COR-L47 (cell line): ENCODE measurements at places on chromosomes 2 and 18.

GRCh38 chr18:51907687-51908597 is 432.1 kb upstream of the DCC start:
- DNase-seq: no peak

GRCh38 chr2:236787885-236788284 is 218.3 kb downstream of the ACKR3 start:
- DNase-seq: no peak

DNA sequence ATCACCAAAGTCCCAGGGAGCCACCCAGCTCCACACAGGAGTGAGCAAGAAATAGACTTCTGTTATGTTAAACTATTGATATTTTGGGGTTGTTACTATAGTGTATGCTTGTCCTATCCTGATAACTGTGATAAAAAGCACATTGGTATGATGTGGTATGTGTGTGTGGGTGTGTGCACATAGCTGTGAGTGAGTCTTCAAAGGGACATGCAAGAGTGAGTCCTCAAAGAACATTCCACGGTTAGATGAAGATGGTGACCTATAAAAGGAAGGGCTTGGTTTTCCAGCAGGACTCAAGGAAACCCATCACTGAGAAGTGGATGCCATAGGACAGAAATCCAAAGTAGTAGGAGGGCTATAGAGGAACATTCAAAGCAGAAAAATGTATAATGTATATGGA is 342.9 kb downstream of the TSN start:
- no peak for DNase-seq

DNA sequence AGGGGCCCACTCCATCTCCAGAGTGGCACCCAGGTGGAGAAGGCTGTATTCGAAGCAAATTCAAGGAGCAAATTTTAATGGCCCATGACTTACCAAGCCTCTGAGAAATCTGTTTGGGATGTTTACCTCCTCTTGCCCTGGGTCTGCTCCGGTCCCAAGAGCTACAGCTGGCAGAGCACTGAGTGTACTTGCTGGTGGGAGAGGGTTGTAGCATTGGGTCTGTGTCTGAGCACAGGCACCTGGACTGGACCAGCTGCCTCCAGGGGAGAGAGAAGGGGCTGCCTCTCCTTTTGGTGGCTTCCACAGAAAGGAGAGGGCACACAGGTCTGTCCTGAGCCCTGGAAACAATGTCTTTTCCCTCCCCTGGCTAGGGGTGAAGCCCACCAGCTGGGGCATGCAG is 9.8 kb downstream of the EN1 start:
- no peak for DNase-seq

DNA sequence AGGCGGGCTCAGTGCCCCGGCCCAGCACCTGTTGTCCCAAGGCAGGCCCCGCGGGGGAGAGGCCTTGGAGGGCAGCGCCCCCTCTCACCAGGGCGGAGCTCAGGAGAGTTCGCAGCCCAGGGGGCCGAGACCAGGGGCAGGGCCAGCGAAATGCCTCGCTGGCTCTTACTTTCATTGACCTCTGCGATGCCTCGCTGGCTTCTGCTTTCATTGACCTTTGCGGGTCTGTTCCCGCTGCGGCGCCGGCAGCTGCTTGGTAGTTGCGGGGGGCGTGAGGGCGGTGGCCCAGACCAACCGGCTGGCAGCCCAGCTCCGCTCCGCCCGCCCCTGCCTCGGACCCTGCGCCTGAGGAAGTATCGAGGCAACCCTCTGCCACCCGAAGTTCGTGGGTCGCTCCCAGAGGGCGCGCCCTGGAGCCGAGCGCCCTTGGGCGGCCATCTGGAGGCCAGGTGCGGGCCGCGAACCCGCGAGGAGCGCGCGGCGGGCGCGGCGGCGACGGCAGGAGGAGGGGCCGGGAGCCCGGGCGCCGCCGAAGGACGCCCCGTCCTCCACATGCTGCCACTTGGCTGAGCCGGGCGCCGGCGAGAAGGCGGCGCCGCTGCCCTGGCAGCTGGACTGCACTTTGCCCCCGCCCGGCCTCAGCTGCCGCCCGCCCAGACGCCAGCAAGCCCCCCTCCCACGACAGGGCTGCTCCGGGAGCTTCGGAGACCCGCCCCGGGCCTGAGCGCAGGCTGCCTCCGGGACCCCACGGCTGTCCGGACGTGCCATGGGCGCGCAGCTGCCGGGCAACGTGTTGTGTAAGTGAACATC is 118.0 kb upstream of the MSTN start:
- DNase-seq: peak; percentile 19

GRCh38 chr2:152166633-152167032 is 8.9 kb downstream of the STAM2 start:
- DNase-seq: no peak
